ENCODE measurements at places on chromosomes 6 and 20.

DNA sequence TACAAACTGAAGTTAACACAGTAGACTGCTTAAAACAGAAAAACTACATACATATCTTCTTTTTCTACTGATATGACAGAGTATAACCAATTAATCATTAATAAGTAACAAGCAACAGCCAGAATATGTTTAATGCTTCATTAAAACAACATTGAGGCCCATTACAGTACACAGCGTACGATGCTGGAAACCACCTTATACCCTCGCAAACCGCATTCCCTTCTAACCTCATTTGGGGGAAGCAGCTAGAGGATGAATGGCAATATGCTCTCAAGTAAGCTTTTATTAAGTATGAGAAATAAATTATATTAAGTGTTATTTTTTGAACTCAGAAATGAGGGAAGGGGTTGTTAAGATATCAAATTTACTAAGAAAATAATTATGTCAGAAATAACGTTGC is 142.4 kb downstream of the GMDS start:
- no peak for DNase-seq

- DNase-seq: no peak
These were observed 299.3 kb downstream of the CDH4 start for GRCh38 chr20:61551401-61551800.

DNA sequence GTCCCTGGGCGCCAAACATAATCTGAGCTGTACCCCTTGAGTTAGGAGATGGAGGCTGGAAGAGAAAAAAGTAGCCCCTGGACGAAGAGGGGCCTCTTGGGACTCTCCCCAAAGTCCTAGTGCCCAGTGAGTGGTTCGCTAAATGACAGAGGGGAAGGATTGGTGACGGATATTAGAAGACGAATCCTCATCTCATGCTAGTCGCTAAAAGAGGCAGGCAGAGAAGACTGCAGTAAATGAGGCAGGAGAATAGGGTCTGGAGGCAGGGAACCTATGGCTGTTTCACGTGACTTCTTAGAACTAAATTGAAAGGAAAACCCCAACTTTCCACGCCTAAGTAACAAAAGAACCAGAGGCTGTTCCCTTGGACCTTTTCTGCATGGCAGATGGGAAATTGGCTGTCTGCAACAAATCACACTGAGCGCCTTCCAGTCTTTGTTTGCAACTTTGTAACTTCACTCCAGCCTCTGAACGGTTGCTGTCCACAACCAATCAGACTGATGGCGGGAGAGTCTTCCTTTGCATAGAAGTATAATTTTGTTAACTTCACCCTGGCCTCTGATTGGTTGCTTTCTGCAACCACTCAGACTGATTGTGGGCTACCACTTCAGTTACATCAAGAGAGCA is 731 bp upstream of the RBL1 start:
- DNase-seq: no peak

DNA sequence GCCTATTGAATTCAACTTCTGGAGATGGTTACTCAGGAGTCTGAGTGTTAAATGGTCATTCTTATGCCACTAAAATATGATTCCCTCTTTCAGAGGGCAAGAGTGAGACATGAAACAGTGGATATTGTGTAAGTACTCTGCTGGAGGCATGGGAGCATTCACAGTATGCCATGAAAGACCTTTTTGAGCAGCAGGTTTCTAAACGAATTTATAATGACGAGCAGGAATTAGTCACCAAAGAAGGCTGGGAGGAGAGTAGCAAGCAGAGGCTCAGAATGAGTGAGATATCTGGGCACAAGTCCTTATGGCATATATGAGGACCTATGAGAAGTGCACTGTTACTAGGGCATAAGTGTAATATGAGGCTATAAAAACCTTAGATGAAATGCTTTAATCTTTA is 10.9 kb upstream of the MYB start:
- no peak for DNase-seq

DNA sequence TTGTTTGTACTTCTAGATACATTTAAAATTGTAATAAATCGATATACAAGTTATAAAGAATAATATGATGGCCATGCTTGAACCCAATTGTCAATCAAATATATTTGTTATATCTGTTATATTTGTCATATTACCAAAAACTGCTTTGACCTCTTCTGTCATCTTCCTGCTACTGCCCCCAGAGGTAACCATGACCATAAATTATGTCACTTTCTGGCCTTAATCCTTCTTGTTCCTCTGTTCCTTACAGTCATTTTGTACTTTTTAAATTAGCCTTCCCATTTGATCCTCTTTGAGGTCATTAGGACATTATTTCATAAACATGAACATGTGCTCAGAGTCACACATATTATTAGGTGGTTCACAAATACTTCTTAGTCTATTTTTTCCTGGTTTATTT is 124.7 kb downstream of the HFE start:
- DNase-seq: no peak

GRCh38 chr20:6636209-6637159 is 131.0 kb upstream of the BMP2 start:
- no peak for DNase-seq

- DNase-seq: no peak
These were observed 51.9 kb downstream of the FAM120B start for GRCh38 chr6:170358496-170358895.

- no peak for DNase-seq
These were observed 132.0 kb upstream of the CARMIL1 start for GRCh38 chr6:25147223-25147622.

DNA sequence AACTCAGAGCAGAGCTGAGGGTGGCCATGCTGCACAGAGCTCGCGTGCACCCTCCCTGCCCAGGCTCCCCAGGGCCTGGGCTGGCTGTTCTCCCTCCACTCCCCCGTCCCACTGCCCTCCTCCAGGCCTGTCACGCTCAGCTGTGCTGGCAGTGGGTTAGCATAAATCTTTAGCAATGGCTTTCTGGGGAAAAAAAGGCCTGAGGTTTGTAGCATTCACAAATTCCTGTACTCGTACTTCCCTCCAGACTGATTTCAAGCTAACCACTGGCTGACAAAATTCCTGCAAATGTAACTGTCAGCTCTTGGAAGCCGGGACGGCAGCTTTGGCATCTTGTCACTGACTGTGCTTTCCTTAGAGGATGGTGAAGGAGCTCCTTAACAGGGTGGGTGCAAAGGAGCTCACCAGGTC is 22.3 kb upstream of the SMOC2 start:
- DNase-seq: no peak

GRCh38 chr6:7723554-7723953 is 2.3 kb upstream of the BMP6 start:
- DNase-seq: no peak

- no peak for DNase-seq
These were observed 27.1 kb upstream of the GJA1 start for GRCh38 chr6:121408321-121408720.

DNA sequence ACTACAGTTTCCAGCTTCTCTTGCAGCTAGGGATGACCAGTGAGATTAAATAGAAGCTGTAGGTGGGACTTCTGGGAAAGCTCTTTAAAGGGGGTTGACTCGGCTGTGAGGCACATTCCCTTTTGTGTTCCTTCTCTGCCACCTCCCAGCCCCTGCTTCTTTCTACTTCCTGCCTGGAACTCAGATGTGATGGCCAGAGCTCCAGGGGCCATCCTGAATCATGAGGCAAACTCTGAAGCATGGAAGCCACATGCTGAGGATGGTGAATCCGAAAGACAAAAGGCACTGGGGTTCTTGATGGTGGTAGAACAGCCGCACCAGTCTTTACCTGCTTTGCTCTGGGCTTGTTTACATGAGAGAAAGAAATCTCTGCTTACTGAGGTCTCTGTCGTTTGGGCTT is 9.1 kb downstream of the CEBPB start:
- DNase-seq: no peak

DNA sequence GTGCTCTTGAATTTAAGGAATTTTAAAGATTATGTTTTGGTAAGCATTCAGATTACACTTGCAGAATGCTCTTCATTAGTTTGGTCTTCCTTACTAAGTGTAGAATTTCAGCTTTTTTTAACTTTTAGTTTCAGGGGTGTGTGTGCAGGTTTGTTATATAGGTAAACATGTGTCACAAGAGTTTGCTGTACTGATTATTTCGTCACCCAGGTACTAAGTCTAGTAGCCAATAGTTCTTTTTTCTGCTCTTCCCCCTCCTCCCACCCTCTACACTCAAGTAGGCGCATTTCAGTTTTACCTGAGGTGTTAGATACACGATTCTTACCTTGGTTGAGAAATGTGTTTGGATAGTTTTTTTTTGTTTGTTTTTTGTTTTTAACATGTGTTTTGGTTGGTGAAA is 68.3 kb downstream of the AFG1L start:
- no peak for DNase-seq

- no peak for DNase-seq
These were observed 5.9 kb downstream of the FOXA2 start for GRCh38 chr20:22578221-22579118.

DNA sequence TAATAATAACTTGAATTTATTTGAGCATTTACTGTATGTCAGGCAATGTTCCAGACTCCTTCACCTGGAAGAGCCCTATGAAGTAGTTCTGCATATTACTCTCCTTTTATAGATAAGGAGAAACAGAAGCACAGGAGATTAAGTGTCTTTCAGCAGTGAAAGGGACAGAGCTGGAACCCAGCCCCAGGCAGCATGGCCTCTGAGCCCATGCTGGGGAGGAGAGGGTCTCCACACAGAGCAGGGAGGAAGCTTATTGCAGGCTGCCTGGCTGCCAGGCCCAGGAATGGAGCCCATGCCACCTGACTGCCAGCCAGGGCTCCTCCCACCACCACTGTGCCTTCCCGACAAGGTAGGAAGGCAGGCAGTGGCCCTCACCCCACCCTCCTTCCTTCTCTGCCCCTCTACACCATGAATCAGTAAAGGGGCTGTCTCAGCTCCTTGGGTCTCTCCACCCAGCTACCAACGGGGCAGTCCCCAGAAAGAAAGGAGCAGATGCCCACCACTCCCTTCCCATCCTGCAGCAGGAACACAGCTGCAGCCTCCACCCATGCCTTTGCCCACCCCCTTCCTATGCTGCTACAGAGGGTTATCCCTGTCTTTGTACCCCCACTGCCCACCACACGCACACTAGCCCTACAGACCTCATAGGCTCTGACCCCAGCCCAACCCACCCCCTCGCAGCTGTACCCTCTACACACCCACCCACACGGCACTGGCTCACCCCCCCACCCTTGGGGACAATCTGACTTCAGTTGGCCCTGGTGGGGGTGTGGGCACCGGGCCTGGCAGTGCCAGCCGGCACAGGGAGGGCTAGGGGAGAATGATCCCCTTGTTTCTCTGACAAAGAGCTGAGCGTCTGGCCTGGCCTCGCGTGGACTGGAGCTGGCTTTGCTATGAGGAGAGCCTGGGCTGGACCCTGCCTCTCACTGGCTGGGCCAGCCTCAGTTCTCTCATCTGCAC is 41.8 kb downstream of the TFEB start:
- no peak for DNase-seq

DNA sequence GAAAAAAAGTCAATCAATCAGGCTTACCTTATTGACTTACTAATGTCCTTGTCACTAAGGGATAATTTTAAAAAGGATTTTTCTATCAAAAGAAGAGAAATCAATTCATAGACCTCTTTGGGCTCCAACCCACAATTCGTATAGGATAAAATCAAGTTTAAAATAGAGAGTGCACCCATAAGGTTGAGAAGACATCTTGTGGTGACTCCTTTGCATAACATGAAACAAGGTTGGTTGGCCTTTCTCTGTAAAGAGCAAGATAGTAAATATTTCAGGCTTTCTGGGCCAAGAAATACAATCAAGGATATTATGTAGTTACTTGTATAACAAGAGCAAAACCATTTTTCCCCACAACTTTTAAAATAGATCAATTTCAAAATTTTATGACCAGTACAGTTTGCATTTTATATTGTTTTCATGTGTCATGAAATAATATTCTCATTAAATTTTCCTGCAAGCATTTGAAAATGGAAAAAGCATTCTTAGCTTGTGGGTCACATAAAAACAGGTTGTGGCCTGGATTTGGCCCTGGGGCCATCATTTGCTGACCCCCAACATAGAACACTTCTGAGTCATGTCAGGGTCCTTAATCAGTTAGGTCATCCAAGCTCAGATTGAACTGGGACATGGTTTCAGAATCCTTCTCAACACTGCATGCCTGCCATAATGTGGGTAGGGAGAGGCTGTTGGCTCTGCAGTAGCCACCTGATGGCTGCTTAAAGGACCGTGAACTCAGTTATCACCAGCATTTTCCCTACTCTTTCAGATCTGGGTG is 76.7 kb downstream of the MYB start:
- no peak for DNase-seq

DNA sequence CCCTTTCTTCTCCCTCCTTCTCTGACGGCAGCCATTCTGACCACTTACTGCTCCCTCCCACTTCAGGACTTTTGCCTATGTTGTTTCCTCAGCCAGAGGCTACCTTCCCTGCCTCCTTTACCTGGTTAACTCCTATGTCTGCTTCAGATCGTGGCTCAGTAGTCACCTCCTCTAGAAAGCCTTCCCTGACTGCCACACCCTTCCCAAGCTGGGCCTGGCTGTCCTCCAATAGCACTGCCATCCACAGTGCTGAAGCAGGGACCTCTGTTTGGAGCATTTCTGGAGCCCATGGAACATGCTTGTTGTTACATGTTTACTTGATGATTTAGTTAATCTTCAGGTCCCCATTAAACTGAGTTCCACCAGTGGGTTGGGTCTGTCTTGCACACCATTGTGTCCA is 13.8 kb downstream of the XKR7 start:
- DNase-seq: no peak

- no peak for DNase-seq
These were observed 8.3 kb upstream of the CEBPB start for GRCh38 chr20:50182346-50182745.

GRCh38 chr6:24233813-24234442 is 107.9 kb downstream of the NRSN1 start:
- DNase-seq: no peak

DNA sequence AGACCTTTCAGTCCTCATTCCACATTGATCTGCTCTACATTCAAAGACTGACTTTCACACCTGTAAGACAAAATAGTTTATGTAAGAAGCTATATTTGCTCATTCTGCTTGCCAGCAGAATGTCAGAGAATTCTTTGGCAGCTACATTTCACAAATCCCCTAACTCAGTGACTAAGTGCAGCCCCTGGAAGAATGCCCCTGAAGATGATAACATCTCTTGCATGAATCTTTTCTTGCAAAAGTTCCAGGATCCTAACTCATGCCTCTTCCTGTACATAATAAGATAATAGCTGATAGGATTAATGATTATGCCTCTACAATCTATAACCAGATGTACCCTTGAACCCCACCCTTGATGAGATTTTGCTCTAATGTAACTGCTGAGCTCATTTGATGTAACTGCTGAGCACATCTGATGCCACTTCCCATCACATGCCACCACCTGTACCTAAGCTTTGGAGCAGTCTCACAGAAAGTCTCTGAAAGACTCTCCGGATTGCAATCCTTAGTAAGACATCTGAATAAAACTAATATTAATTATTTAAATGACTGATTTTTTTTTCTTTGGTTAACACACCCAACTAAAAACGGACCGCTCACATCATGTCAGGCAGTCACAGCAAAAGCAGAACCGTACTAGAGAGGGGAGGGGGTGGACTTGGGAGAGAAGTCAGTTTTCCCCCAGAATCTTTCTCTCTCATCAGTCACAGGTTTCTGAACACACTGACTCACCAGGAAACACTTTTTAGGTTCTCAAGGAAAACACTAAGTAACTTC is 684 bp upstream of the DNAH8 start:
- no peak for DNase-seq

GRCh38 chr6:18263418-18264218 is 712 bp downstream of the DEK start:
- DNase-seq: no peak

Measured in GDM1 (cell line).